ENCODE measurements at places on chromosomes 2 and 18.
A peak's percentile ranks its signal among the peaks of the same experiment; 100 is the strongest.

GRCh38 chr2:226131299-226131784 lies 668.3 kb downstream of the IRS1 start:
- DNase-seq, result no peak

- no peak for DNase-seq
Observed at GRCh38 chr2:209633911-209634310, 137.7 kb upstream of the UNC80 start.

GRCh38 chr2:122491011-122491410 lies 735.6 kb downstream of the TSN start:
- DNase-seq, result no peak

DNA sequence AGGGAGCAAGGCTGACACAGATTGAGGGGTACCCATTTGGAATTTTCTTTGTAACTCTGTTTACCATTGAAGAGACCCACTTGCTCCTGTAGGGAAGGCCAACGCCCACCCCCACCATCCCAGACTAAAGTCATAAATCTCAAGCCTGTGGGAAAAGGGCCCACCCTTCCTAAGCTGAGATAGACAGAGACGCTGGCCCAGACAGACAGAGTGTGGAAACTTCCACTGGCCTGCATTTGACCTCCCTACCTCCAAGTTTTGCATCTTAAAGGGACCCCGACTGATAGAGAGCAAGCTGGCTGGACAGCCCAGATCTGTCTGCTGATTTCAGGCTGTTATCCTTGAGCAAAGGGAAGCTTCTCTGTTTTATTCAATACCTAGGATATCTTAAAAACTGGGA lies 48.2 kb upstream of the SLC14A2 start:
- DNase-seq, result no peak

GRCh38 chr18:13563390-13563805 lies 163.0 kb downstream of the FAM210A start:
- DNase-seq, result no peak

DNA sequence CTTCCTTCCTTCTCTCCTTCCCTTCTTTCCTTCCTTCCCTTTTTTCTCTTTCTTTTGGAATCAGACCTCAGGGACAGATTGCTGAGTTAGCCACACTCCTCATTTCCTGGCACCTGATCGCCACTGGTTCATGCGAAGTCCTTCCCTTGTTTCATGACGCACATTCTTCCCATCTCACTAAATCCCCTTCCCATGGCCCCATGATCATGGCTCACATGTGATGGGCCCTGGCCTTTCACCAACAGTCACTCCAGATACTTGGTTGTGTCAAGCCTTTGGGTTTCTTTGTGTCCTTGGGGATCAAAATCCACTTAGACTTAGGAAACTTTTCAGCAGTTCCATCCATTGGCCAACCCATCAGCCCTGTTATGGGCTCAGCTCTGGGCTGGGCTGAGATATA lies 23.8 kb upstream of the ASPRV1 start:
- no peak for DNase-seq

DNA sequence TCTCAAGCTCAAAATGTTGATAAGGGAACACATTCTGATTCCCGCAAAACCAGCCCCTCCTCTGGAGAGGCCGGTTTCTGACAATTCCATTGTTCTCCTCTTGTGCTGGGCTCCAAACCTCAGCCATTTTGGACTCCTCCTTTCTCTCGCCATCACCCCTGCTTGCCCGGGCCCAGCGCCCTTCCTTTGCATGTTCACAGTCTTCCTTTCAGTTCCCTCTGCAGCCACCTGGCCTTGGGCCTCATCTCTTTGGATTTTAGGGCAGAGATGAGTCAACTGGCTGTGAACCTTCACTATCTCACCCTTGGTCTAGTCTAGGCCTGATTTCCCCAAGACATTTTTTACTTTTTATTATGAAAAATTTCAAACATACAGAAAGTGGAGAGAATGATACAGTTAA lies 155.9 kb upstream of the MAP3K20 start:
- no peak for DNase-seq

- DNase-seq, result no peak
Observed at GRCh38 chr2:204074456-204074855, 137.9 kb downstream of the ICOS start.

DNA sequence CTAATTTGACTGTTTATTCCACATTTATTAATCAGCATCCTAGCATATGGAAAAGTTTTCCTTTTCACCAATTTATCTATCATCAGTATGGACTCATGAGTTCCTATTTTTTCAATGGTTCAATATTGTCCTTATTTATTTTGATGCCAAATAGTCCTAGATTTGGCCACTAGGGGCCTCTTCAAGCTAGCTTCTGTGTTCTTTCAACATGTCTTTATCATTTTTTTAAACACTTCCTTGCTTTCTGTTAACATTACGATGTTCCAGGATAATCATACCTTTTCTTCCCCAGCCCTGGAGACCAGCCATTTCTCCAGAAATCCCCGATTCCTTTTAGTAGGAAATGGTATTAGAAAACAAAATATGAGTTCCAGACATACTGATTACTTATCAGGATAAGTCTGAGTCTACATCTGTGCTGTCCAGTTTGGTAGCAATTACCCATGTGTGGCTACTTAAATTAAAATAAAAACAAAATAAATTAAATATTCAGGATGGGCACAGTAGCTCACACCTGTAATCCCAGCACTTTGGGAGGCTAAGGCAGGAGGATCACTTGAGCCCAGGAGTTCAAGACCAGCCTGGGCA lies 70.6 kb downstream of the RPE start:
- peak; percentile 51 for DNase-seq

GRCh38 chr2:2846332-2847208 lies 515.5 kb upstream of the MYT1L start:
- DNase-seq, result no peak

- DNase-seq, result no peak
Observed at GRCh38 chr2:189409647-189410046, 31.6 kb upstream of the WDR75 start.

Measured in bone marrow (tissue), 2 donors.